ENCODE measurements at places on chromosomes 6 and 20. TPM values are rescaled to one million over a fixed set of nuclear protein-coding genes. Genes with fewer than 3 reads are reported as not detected.

SERAC1 gene
- total RNA-seq: 3.2 TPM

SS18L1 gene
- total RNA-seq: 8.1 TPM

BRPF3 gene
- 11.1 TPM for total RNA-seq

ECT2L gene
- not detected for total RNA-seq

RAB32 gene
- 34.3 TPM for total RNA-seq

MROH8 gene
- 1.1 TPM for total RNA-seq

ANKRD6 gene
- total RNA-seq: 2.9 TPM

LZTS3 gene
- 2.7 TPM for total RNA-seq

OR5V1 gene
- not detected for total RNA-seq

MYBL2 gene
- total RNA-seq: 76.8 TPM

MAN1A1 gene
- total RNA-seq: 0.05 TPM

NUDT3 gene
- 6.7 TPM for total RNA-seq

GSTA3 gene
- not detected for total RNA-seq

TGM3 gene
- total RNA-seq: not detected

ZNF311 gene
- 0.30 TPM for total RNA-seq

RAET1L gene
- total RNA-seq: 0.58 TPM

TBC1D32 gene
- 1.8 TPM for total RNA-seq

HIVEP1 gene
- 12.3 TPM for total RNA-seq

LTB gene
- 0.50 TPM for total RNA-seq

TFAP2B gene
- not detected for total RNA-seq

KHDC1L gene
- total RNA-seq: 0.20 TPM

ALDH8A1 gene
- 0.18 TPM for total RNA-seq

UNC5CL gene
- 0.33 TPM for total RNA-seq

MAP7 gene
- 38.0 TPM for total RNA-seq

PRR18 gene
- 0.07 TPM for total RNA-seq

ELOVL4 gene
- 1.8 TPM for total RNA-seq

LTA gene
- total RNA-seq: not detected

TP53INP2 gene
- 7.4 TPM for total RNA-seq

LATS1 gene
- 10.2 TPM for total RNA-seq

LAMA5 gene
- 352 TPM for total RNA-seq

ANKRD66 gene
- not detected for total RNA-seq

LAMP5 gene
- total RNA-seq: 0.05 TPM

EDN3 gene
- total RNA-seq: 0.10 TPM

PDE7B gene
- 1.6 TPM for total RNA-seq

CLVS2 gene
- total RNA-seq: 0.07 TPM

GNAS-AS1 gene
- total RNA-seq: not detected

PHIP gene
- total RNA-seq: 4.3 TPM

ZSCAN16 gene
- 4.0 TPM for total RNA-seq
